ENCODE measurements at places on chromosomes 1 and 21.
A peak's percentile ranks its signal among the peaks of the same experiment; 100 is the strongest.

GRCh38 chr1:7956218-7957032 lies 5.1 kb upstream of the PARK7 start:
- no peak for DNase-seq

GRCh38 chr1:53871773-53872484 lies 17.7 kb downstream of the YIPF1 start:
- DNase-seq = no peak

GRCh38 chr1:184806296-184806721 lies 51.7 kb upstream of the EDEM3 start:
- DNase-seq = no peak

DNA sequence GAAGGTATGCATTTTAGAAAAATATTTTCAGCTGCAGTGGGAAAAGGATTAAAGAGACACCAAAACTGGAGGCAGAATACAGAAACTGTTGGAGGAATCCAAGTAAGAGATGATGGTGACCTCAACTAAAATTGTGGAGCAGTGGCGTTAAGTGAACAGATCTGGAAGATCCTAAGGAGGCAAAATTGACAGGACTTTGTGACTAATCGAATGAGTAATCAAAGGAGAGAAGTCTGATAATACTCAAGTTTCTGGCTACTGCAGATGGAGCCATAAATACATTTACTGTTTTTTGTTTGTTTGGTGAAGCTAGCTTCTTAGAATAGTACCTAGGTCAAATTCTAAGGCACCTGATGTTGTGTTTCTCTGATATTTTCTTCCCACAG lies 3.1 kb downstream of the CTBS start:
- no peak for DNase-seq

DNA sequence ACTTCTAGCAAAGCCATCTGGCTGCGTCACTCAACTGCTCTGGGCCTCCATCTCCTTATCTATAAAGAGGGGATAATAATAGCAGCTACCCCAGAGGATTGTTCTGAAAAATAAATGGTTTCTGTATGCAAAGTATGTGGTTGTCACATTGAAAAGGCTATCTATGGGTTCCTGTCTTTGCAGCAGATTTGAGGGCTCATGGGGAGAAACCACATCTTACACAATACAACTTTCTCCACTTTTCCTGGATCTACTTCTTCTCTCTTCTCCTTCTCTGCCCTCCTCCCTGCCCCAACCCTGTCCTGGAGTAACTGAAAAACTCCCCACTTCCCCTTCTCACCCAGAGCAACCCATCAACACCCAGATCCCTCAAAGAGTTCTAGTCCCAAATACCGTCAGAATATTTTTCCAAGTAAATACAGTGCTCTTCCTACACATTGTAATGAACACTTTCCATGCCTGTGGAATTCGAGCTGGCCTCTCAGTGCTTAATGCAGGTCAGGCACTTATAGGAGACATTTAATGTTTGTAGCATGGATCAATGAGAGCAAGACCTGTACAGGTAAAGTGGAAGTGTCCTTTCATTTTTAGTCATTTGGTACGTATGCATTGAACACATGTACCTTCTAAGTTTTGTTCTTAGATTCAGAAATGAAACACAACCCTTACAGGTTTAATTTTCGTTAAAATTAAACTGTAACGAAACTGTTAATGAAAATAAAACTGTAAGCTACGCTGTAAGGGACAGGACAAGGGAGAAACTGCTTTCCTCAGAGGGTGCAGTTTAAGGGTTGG lies 131.9 kb downstream of the AK5 start:
- no peak for DNase-seq

GRCh38 chr1:186722711-186723309 lies 42.6 kb upstream of the PTGS2 start:
- no peak for DNase-seq

DNA sequence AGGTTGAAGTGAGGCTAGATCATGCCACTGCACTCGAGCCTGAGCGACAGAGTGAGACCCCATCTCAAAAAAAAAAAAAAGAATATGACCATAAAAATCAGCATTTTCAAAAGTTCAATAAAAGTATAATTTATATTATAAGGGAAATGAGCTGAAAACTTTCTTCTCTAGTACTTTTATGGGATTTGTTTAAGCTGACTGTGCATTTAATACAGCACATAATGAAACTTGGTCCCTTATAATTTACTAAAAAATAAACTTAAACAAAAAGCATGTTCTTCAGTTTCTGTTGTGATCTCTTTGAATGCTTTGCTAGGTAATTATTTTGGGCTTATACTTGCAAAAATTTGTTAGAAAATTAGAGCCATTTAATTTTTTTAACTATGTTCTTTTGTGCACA lies 77.8 kb downstream of the NCAM2 start:
- no peak for DNase-seq

- no peak for DNase-seq
Observed at GRCh38 chr21:35974775-35975174, 85.6 kb downstream of the SETD4 start.

GRCh38 chr1:63523738-63524137 lies 413 bp downstream of the EFCAB7 start:
- DNase-seq = no peak

- DNase-seq = no peak
Observed at GRCh38 chr1:214727274-214727673, 124.3 kb downstream of the CENPF start.

GRCh38 chr1:202176949-202177927 lies 16.4 kb upstream of the LGR6 start:
- DNase-seq = no peak

GRCh38 chr1:171740987-171741871 lies 636 bp downstream of the VAMP4 start:
- DNase-seq = peak; percentile 10

DNA sequence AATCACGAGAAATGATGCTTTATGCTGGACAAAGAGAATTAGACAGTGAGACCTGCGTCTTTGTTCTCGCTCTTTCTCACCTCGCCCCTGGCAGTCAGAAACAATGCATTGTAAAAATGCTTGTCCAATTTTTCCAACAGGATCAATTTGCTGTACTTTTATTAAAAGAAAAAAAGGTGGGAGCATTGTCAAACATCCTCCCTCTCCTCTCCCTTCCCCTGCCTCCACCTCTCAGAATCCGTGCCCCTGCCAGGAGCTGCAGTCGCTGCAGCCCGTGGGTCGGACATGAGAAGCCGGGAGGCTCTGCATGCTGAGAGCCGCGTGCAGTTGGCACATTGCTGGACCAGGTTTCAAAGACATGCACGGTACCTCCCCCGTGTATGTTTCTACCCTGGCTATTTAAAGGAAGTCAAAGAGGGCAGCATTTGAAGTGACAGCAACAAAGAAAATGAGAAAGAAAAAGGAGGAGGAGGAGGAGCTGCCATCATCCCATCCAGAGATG lies 161.0 kb upstream of the KAZN start:
- no peak for DNase-seq

DNA sequence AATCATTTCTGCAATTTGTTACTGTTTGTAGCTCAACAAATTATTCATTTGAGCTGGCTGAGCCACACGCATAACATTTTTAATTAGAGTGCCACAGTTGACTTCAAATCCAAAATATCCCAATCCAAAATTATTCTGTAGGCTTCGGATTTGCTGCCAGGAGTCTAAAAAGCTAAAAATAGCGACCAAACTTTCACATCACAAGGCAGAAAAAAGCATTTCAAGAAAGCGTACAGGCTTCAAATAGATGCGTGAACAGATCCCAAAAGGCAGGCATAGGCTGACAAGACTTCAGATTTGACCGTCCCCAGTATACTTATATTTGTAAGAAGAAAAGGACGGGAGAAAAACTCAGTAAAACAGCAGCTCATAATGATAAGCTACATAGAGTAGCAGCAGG lies 24.3 kb upstream of the TIAM1 start:
- no peak for DNase-seq

DNA sequence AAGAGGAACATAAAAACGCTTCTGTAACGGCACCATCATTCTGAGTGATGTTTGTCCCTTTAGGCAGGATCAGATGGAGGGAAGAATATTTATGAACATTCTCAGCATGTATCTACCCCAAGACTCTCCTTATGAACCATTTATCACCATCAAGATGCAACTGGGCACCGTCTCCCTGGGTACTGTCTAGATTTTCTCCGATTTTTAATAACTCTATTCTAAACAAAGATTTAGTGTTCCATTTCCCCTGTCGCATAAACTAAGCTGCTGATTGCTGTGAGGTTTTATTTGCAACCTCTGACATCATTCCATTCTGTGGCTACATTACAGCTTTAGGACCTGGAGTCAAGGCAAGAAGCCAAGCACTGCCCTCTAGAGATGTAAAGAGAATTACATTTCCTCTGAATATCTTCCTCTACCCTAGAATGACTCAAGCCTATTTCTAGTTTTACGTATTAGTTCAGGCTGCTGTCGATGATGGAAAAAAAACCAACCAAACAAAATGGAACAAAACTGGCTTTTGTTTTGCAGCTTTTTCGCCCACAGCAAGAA lies 130.1 kb upstream of the MAP1LC3C start:
- DNase-seq = no peak

- no peak for DNase-seq
Observed at GRCh38 chr1:44539991-44540730, 134.1 kb downstream of the TMEM53 start.

DNA sequence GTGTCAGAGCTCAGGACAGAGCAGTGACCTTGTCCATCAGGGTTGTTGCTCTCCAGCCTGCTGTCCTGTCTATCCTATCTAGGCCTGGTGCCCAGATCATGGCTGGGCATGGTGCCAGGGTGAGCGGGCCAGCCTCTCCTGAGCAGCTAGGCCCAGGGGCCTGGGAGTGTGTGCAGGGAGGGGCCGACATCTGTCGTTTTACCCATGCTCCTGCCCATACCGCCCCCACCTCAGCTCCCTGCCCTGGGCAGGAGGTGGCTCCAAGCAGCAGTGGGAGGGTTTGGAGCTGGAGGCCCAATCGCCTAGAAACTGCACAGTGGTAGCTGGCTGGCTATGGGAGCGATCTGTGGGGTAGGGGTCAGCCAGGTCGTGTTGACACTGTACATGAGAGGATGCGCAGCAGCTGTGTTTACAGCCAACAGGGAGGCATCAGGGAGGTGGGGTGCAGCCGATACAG lies 6.5 kb downstream of the INSRR start:
- DNase-seq = no peak

GRCh38 chr1:234954613-234955012 lies 174.0 kb downstream of the TOMM20 start:
- no peak for DNase-seq

- DNase-seq = no peak
Observed at GRCh38 chr1:181459067-181459466, 24.2 kb upstream of the CACNA1E start.

- DNase-seq = no peak
Observed at GRCh38 chr1:231215681-231216385, 25.2 kb upstream of the GNPAT start.

DNA sequence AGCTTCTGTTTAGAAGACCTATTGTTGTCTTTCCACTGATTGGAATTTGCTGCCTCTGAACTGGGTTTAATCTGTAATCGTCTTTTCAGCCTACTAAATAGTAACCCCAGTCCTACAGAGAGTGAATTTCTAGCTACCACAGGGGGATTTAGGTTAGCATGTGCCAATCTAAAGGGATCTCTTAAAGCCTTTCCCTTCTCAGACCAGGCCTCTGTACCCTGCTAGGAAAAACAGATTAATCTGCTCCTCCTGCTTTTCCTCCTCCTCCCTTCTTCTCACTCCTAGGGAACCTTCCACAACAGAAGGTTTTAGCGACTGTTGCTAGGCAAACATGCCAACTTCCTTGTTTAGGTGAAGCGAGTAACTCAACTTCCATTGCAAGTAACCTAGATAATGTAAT lies 1.3 kb upstream of the RC3H1 start:
- no peak for DNase-seq

DNA sequence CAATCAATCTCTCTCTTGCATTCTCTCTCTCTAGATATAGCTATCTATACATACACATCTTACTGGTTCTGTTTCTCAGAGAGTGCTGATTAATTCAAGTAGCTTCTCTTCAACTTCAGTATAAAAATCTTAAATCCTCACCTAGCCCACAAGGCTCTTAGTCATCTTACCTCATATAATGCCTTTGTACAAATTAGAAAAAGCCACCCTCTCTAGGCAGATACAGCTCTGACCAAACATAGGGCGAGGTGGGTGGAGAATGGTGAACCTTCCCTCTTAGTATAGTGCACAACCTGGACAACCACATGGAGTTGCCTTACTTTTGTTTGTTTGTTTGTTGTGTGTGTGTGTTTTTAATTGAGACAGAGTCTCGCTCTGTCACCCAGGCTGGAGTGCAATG lies 5.1 kb upstream of the INAVA start:
- no peak for DNase-seq

GRCh38 chr1:50108497-50109059 lies at the start of gene ELAVL4:
TSS of gene ELAVL4 (plus strand) at chr1:50108920. CDS start at chr1:50109190, 270 bp downstream.
- DNase-seq = no peak

- no peak for DNase-seq
Observed at GRCh38 chr1:39391691-39392679, 99.5 kb upstream of the BMP8A start.

- DNase-seq = no peak
Observed at GRCh38 chr1:204617256-204618147, 68.0 kb downstream of the LRRN2 start.

- no peak for DNase-seq
Observed at GRCh38 chr1:110606657-110607535, 738 bp upstream of the KCNA2 start.

DNA sequence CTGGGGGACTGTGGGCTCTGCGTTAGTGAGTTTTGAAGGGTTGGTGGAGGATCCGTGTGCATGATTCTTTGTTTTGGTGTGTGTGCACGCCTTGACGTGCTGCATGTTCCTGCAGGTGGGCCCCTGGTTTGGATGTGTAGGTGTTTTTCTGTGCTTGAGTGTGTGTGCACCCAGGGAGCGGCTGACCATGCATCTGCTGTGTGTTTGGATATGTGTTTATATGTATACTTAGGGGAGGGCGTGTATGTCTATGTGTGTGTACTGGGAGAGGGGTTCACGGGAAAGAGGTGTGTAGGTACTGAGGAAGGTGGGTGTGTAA lies 1.1 kb downstream of the VANGL2 start:
- no peak for DNase-seq

GRCh38 chr1:50930965-50931737 lies 28.9 kb downstream of the FAF1 start:
- DNase-seq = no peak

- no peak for DNase-seq
Observed at GRCh38 chr21:35348686-35349085, 299.6 kb upstream of the RUNX1 start.

- DNase-seq = no peak
Observed at GRCh38 chr1:92488832-92489231, 2.1 kb upstream of the GFI1 start.
